Breast epithelium (tissue), 4 donors: ENCODE measurements at places on chromosomes 7 and 10.

GRCh38 chr10:116772909-116773705 is 30.7 kb upstream of the HSPA12A start:
- no peak for DNase-seq

DNA sequence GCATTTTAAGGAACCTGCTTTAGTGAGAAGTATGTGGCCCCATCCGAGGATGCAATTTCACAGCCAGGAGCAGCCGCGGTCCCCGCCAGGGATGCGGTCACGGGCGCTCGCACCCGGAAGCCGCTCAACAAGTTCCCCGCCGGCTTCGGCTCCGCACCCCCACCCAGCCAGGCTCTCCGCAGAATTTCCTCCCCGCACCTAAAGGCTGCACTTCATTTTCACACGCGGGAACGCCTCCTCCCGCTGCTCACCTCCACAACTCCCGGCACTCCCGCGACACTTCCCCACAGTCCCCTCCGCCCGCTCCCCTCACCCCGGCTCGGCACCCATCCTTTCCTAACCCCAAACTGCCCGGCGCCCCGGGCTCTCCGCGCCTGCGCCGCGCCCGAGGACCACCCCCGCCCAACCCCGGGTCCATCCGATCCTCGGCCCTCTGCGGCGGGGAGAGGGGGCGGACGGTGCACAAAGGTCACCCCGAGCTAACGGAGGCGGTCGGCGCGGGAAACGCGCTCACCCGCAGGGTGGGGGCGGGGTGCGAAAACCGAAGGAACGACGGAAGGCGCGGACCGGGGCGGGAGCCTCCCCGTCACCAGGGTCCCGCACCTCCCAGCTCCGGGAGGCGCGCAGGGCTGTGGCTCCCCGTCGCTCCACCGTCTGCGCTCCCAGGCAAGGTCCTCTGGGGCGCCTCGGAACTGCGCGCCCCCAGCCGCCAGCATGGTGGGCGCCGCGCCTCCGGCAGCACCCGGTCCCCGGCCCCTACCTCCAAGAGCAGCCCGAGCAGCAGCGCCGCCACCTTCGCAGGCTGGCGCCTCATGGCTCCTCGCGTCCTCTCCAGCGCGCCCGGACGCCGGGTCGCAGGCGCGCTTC is 558 bp downstream of the VOPP1 start:
- no peak for DNase-seq

GRCh38 chr10:80068270-80068669 is 10.2 kb upstream of the TMEM254 start:
- DNase-seq: no peak

GRCh38 chr7:47454069-47454973 is 127.6 kb downstream of the TNS3 start:
- DNase-seq: no peak

DNA sequence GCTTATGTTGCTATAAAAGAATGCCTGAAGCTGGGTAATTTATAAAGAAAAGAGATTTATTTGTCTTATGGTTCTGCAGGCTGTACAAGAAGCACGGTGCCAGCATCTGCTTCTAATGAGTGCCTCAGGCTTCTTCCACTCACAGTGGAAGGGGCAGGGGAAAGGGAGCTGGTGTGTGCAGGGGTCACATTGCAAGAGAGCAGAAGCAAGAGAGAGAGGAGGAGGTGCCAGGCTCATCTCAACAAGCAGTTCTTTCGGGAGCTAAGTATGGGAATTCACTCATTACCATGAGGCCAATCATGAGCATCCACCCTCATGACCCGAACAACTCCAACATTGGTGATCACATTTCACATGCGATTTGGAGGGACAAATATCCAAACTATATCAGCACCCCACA is 17.2 kb upstream of the SLK start:
- DNase-seq: no peak

GRCh38 chr7:1260244-1260635 is 27.6 kb downstream of the UNCX start:
- no peak for DNase-seq

DNA sequence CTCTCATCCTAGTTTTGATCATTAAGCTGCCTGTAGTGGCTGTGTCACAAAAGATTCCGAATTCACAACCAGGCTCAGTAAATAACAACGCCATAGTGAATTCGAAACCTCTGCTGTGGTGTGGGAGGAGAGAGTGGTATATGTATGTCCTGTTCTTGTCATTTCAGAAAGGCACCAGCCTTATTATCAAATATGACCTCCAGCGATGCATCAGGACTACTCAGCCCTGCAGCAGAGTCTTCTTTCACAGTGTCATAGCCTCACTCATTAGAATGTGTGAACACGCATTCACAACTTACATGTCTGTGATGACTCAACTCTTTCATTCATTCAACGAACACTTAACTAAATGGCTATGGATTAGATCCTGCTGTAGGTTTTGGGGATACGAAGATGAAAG is 15.3 kb downstream of the AOC1 start:
- no peak for DNase-seq

GRCh38 chr10:93379731-93380575 is 102.2 kb downstream of the MYOF start:
- no peak for DNase-seq

GRCh38 chr7:146864644-146865043 is 748.0 kb downstream of the CNTNAP2 start:
- DNase-seq: no peak

- DNase-seq: no peak
Observed at GRCh38 chr7:142476077-142476476, 218.2 kb upstream of the PRSS58 start.

- DNase-seq: no peak
Observed at GRCh38 chr10:117364110-117364960, 10.9 kb downstream of the PDZD8 start.
